Stimulated activated CD4-positive, alpha-beta T cell treated with anti-CD3 and anti-CD28 coated beads, Interleukin-1b, Interleukin-23, amount 100 ng/mL, for 4 hours (primary cell): ENCODE measurements at places on chromosomes 5 and 9.

- DNase-seq: no peak
Measured at GRCh38 chr9:90873422-90873821, 71.8 kb downstream of the SYK start.

DNA sequence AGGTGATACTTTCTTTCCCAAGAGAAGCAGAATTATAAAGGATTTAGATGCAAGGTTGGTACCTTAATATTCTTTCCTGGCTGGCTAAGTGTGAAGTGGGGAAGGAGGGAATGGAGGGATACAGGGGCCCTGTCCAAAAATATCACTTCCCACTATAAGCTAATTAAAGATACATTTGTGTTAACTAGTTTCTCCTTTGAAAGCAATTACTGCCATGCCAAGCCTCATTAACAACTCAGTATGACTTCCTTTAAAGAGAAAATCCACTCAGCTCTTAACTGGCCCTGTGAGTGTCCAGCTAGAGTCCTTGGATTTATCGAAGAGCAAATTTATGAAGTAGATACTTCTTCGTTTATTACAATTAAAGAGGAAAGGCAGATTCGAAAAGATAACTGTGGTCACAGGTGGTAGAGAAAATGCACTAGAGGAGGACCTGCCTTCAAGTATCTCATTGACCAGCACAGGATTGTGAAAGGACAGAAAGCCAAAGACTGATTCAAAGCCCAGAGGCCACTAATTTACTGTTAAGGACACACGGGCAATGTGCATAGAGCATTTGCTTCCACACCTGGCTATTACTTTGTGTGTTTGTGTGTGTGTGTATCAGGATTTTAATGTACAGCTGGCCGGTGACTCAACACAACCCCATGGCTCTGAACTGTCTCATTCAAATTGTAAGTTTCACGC lies 11.2 kb upstream of the GLDC start:
- DNase-seq: no peak

DNA sequence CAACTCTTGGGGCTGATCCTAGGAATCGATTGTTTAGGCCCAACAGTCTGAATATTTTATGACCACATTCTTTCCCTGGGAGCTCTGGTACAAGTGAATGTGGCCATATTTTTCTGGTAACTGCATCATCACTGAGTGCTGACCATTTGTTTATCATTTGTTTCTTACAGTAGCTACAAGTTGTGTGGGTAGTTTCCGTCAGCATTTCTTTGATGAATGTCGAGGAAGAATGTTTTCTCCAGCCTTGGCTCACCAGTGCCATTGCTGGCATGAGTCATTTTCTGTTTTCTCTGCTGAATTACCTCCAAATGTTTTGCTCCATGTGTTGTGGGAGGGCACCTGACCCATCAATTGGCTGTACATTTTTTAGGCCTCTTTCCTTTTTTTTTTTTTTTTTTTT lies 14.1 kb upstream of the CARD19 start:
- DNase-seq: no peak

DNA sequence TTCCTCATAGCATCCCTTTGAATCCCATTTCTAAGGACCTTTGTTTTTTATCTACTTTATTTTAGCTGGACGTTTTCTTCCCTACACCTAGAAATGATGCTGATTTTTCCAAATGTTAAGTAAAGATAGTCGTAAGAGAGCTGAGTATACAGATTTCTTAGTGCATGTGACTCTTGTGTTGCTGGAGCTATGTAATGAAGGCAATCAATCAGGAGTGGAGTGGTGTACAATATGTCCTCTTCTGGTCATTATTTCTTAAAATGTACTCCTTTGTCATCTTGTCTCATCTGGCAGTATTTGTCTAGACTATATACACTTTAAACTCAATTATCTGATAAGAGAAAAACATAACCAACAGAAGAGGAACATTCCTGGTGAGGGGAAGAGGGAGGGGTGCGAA lies 13.5 kb downstream of the GAPT start:
- DNase-seq: no peak

GRCh38 chr5:18311266-18311665 lies 677.0 kb downstream of the TAF11L14 start:
- no peak for DNase-seq

DNA sequence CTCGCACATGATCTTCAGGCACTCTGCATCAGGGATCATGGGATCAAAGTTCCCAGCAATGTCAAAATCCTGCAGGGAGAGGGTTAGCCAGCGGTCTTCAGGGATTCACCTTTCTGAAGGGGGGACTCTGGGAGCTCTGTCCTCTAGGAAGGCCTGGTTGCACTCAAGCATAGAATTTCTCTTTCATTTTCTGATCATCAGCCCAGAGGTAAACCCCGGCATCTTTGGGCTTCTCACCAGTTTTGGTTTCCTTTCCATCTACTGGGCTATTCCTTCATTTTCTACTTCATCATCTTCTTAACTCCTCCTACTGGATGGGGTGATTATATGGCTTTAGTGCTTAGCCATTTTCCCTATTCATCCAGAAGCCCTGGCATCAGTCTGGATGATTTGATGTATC lies 4.6 kb upstream of the DND1 start:
- DNase-seq: no peak

DNA sequence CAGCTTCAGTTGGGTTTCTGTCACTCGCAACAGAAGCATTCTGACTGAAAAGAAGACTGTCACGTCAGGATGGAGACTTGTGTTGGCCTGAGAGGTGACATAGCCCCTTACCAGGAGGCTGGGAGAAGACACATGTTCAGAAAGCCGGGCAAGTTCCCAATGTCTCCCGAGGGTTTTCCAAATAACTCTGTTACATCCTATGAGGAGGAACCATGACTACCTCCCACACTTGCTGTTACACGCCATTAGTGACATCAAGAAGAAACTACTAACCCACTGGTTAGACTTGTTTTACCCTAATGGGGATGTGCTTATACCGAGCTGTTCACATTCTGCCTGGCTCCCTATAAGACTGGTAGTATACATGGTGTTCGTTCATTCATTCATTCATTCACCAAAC lies 33.3 kb downstream of the SH3PXD2B start:
- DNase-seq: no peak

DNA sequence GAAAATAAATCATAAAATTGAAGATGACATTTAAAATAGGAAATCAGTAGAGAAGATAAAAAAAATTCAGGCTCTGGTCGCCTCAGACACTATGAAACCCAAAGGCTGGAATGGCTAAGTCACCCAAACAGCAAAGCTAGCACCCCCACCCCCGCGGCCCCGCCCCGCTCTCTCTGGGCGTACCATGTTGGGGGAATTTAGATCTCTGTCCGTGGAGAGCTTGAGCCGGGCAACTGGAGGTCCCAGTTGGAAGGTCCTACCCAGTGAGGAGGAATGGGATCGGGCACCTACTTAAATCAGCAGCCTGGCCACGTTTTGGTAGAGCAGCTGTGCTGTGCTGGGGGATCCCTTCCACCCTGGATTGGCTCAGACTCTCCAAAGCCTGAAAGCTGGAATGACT lies 150.6 kb upstream of the ANKRD55 start:
- no peak for DNase-seq

DNA sequence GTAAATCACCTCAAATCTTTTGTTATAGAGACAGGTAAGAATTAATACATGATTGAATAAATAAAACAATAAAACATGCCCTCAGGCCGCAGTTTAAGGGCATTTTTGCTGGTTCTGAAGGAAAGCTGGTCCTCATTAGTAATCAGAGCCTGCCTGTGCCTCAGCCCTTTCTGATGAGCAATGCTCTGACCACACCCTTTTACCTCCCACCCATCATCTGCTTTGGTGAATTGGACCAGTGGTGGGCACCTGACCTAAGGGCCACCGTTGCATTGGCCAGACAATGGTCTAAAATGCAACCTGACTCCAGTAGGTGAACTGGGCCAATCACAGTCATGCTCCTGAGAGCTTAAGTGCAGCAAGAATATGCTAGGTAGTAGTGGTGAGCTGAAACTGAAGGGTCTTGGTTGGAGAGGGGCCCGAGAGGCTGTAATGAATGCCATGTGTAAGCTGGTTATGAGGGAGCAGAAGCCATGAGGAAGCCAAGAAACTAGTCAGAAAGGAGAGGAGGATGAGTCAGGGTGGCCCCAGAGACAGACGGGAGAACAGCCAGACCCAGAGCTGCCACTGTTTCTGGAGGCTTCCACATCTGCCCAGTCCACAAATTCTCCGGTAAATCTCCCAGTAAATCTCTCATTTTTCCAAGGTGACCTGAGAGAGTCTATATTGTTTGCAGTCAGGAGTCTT lies 45.5 kb upstream of the ZSWIM6 start:
- DNase-seq: no peak

- DNase-seq: no peak
Measured at GRCh38 chr5:52777186-52777585, 10.5 kb upstream of the ITGA1 start.

DNA sequence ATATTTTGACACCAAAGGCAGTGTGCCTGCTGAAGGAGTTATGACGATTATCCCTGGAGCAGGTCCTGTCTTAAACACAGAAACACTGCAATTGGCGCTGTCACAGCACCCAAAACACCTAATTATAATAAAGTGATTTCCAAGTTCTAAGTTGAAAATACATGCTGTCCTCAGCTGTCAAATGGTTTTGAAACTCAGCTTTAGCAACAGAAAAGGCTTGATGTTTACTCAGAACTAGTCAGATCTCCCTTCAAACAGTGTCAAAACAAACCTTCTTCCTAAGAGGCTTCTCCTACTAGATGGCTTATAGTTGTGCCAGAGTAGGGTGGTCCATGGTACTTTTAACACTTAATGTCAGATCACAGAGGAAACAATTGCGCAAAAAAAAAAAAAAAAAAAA lies 87.2 kb upstream of the IRX1 start:
- no peak for DNase-seq

DNA sequence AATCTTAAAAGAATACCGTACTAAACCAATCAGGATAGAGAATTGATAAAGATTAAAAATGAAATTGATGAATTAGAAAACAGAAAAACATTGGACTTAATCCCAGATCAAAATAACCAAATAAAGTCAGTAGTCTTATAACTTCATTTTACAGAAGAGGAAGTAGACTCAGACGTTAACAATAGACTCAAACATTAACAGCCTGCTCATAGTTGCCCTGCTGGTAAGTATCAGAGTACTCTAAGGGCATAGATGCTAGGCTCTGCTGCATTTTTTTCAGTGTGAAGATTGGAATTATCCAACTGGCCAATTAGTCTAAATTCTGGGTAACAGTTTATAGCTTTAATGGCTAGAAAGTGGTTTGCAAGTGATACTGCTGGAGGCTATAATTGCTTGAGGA lies 42.9 kb downstream of the ADGRV1 start:
- no peak for DNase-seq

GRCh38 chr5:305050-305449 lies 16.5 kb upstream of the AHRR start:
- DNase-seq: no peak

- no peak for DNase-seq
Measured at GRCh38 chr9:115880221-115880885, 273.2 kb upstream of the PAPPA start.

DNA sequence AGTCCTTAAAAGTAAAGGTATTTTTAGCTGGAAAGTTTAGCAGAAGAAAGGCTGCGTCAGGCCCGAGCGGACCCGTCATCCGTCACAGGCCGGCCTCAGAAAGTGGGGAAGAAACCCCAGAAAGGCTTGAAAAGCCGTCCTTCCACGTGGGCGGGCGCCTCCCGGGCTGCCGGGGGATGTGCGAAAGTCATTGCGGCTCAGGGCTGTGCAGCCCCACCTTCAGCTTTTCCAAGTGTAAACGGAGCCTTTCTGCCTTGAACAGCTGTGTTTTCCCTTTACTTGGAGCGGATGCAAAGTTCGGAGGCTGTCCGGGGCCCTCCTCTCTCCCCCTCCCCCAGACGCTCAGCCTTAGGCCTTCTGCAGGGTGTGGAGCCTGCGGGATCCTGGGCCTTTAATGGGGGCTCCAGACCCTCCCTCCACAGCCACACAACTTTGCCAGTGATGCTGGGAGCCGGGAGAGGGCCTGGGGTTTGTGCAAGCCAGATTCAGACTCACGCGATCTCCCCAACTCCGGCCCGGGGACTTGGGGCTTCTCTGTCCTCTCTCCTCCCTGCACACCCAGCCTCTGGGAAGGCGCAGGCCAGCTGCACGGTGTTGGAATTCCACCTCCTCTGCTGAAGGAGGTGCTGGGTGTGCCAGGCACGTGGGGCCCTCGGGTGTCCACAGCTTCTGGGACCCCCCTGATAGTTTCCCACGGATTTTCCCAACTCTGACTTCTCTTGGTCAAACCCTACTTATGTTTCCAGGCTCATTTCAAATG lies 95.5 kb upstream of the RAPGEF1 start:
- no peak for DNase-seq

GRCh38 chr5:37603072-37603471 lies 224.0 kb downstream of the WDR70 start:
- no peak for DNase-seq

GRCh38 chr5:168434001-168434400 lies 52.3 kb upstream of the RARS1 start:
- DNase-seq: no peak

DNA sequence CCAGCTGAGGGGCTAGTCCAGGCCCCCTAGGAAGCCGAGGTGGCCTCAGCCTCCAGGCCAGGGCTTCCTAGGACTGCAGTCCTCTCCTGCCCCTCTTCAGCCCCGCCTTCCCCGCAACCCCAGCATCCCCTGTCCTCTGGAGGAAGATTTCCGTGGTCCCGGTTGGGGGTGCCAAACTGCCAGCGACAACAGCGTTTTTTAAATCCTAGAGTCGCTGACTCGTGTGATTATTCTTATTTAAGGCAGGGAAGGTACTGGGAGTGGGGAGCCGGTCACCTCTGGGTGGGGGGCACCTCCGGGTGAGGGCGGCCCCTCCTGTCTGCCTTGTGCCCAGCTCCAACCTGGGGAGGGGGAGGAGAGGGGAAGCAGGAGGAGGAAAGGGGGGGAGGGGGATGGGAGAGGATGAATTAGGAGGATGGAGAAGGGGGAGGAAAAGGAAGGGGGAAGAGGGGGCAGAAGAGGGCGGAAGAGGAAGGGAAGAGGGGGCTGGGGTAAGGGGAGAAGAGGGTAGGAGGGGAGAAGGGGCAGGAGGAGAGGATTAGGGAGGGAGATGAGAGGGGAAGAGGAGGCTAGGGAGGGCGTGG lies 173.1 kb upstream of the IER5L start:
- DNase-seq: no peak

- DNase-seq: no peak
Measured at GRCh38 chr9:77582961-77583576, 65.1 kb downstream of the GNA14 start.

DNA sequence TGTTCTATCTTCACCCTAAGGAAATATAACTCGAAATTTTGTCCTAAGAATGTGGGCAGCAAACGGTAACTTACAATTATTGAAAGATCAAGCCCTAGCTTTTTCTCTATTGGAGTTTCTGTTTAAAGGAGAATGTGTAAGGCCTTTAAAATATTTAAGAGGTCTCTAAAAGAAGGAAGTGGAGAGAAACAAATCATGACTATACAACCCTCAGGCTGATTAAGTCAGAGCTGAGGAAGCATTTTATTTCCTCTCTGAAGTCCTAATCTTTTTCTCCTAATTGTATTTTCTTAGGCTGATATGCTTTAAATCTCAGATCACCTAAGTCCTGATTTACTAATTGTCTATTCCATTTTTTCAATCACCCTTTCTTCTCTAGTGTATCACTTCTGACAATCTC lies 1708.8 kb upstream of the C9orf72 start:
- no peak for DNase-seq

GRCh38 chr5:39584927-39585326 lies 160.1 kb upstream of the DAB2 start:
- no peak for DNase-seq
